Smooth muscle cell of trachea (primary cell): ENCODE measurements at places on chromosomes 4 and X. TPM values are rescaled to one million over a fixed set of nuclear protein-coding genes. Genes with fewer than 3 reads are reported as not detected.

The RAB39B gene
- 1.3 and 1.7 TPM in 2 replicates for total RNA-seq

The UGT2A1 gene
- total RNA-seq, result not detected in 2 replicates

The DMP1 gene
- total RNA-seq, result not detected in 2 replicates

The ARX gene
- total RNA-seq, result not detected in 2 replicates

The PPM1K gene
- 17.5 and 23.0 TPM in 2 replicates for total RNA-seq
